Epithelial cell of prostate (primary cell): ENCODE measurements at places on chromosomes 5 and 9.

- DNase-seq: peak; percentile 34
Measured at GRCh38 chr5:78496373-78496772, 136.0 kb downstream of the SCAMP1 start.

- no peak for DNase-seq
Measured at GRCh38 chr5:125508225-125508624, 761.8 kb upstream of the ZNF608 start.

DNA sequence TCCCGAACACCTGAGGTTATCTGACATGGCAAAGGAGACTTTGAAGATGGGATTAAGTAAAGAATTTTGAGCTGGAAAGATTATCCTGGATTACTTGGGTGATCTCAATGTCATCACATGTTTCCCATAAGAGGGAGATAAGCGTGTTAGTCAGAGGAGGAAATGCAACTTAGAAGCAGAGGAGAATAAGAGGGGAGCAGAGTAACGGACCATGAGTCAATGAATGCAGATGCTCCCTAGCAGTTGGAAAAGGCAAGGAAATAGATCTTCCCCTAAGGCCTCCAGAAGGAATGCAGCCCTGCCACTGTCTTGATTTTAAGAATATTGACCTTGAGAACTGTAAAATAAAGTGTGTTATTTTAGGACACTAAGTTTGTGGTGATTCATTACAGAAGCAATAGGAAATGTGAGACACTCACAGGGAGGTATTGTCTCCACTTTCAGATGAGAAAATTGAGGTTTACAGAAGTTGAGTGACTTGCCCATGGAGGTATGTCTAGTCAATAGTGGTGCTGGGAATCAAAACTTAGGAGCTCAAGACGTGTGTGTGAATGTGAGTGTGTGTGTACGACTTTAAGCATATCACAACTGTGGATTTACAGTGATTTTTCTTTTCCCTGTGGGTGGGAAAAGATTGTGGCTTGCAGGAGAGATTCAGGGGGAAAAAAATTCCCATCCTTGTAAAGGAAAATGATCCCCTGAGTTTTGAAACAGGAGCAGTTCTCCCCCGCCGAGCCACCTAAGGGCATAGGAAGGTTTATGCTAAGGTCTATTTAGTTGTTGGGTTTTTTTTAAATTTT lies 125.3 kb downstream of the TRIM32 start:
- DNase-seq: no peak

- no peak for DNase-seq
Measured at GRCh38 chr5:56900858-56901578, 8.4 kb upstream of the SETD9 start.

GRCh38 chr9:27471366-27471765 lies 52.7 kb upstream of the IFNK start:
- DNase-seq: no peak

DNA sequence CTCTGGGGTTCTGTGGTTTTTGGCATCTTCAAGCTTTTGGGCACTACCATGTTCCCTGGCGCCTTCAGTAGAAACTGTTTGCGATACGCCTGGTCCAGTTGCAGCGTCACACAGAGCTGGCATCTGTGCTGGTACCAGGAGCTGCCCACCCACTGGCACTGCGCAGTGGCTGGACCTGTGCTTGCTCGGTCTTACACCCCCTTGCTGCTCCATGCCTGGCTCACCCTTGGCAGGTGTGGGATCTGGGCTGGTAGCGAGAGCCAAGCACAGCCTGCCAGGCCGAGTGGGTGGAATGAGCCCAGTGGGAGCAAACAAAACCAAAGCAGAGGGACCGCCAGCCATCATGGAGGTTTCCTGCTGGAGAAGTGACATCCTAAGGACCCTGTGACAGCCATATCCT lies 170.2 kb upstream of the IRX2 start:
- DNase-seq: no peak

GRCh38 chr5:109654455-109654854 lies 35.3 kb upstream of the MAN2A1 start:
- DNase-seq: no peak

GRCh38 chr5:52502460-52502999 lies 285.2 kb upstream of the ITGA1 start:
- DNase-seq: no peak

GRCh38 chr9:88746029-88746742 lies 211.2 kb downstream of the NXNL2 start:
- peak; percentile 18 for DNase-seq

GRCh38 chr5:17309462-17309861 lies 92.0 kb downstream of the BASP1 start:
- DNase-seq: no peak

DNA sequence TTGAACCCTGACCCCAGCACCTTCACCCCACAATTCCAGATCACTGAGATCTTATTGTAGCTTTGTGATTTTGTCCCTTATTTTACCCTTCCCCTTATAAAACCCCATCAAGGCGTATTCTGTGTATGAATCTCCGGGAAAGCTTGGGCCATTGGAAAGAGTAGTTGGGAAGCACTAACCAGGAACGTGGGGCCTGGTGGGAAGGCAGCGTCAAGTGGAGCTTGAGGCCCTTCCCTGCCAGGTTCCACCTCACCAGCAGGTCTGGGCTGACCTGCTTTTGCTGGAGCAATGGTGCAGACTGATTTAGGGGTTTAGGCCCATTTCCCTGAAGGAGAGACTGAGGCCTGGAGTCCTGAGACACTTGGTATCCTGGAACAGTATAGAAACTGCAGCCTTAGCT lies 9.3 kb downstream of the PHF2 start:
- DNase-seq: no peak

DNA sequence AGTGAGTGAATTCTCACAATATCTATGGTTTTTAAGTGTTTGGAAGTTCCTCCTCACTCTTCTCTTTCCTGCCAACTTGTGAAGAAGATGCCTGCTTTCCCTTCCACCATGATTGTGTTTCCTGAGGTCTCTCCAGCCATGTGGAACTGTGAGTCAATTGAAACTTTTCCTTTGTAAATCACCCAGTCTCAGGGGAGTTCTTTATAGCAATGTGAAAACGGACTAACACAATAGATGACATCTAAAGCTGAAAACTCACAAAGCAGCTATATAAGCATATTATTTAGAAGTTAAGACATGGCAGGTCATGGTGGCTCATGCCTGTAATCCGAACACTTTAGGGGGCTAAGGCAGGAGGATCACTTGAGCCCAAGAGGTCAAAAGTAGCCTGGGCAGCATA lies 130.2 kb downstream of the ARRDC3 start:
- no peak for DNase-seq

GRCh38 chr9:2758162-2758897 lies 41.0 kb downstream of the KCNV2 start:
- DNase-seq: no peak

DNA sequence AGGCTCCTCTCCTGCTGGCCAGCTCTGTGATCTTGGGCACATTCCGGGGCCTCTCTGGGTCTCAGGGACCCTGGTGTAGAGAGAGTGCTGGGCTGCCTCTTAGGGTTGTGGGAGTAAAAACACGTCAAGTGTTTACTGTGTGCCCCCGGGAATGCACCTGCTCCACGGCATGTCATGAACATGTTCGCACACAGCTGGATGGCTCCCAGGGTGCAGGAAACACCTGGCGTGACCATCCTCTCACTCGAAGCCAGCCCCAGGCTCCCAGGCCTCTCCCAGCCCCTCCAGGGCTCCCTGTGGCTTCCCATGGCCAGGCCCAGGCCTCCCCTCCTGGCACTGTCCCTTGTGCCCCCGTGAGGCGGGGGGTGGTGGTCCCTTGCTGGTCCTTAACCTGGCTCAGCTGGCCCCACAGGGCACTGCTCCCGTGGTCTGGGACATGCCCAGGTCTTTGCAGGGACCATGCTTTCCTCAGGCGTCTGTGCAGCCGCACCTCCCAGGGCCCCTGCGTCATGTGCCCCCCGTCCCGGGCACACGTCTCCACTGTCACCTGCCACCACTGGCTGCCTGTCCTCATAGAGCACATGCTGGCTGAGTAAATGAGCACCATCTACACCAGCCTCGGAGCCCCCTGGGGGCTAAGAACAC lies 44.9 kb downstream of the SLC6A3 start:
- DNase-seq: no peak

DNA sequence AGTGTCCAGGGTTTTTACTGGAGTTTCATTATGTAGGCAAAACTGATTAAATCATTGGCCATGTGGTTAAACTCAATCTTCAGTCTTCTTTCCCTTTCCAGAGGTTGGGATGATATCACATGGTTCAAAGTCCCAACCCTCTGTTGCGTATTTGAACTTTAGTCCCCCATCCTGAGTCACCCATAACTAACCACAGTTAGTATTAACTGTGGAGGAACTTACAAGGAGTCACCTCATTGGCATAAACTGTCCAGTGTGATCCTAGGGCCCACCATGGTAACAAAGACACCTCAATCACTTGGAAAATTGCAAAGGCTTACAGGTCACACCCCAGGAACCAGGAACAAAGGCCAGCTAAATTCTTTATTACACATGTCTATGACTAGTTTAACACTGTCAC lies 188.5 kb downstream of the COX7C start:
- no peak for DNase-seq

DNA sequence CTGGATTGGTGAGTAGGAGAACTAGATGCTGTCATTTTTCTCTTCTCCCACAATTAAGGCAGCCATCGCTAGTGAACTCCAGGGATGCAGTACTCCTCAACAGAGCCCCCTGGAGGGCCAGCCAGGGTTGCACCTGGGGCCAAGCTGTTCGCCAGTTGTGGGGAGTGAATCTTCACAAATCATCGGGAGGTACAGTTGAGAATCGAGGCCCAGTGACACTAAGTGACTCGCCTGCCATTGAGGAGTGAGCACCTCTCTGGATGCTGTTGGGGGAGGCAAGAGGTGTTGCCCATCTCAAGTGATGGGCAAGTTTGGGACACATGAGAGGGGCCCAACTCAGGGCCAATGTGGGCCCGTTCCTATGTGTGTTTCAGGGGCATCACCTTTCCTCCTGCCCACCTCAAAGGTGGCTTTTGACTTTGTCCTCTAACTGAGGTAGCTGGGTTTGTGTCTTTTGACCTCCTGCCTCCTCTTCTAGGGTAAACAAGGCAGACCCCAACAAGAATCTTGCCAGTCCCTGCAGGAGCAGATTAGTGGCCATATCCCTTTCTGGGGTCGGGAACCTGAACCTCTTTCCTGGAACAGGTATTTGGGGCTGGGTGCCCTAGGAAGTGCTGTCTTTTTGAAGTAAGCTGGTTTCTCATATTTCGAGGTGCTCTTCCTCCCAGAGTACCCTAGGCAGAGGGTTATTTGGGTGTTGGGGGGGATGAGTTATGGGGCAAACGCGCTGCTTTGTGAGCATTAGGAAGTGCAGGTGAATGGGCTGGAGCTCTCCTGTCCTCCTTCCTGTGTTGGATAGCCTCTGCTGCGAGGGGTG lies 181.2 kb downstream of the MACROH2A1 start:
- no peak for DNase-seq

DNA sequence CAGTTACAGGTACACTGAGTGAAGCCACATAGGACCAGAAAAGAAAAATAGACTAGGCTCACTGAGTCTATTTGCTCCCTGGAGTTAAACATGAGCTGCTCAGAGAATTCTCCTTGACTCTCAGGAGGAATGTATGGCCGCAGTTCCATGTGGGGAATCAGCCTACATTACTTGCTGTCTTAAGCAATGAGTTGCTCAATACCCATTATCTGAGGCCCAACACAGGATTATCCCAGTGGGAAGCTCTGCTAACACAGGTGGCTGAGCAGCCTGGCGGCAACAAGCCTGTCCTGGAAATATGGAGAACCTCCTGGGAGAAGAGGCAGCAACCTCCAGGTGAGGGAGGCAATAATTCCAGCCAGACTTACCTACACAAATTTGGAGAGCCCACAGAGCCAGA lies 177.5 kb upstream of the NREP start:
- no peak for DNase-seq

GRCh38 chr5:57437976-57438805 lies 44.4 kb downstream of the ACTBL2 start:
- no peak for DNase-seq

DNA sequence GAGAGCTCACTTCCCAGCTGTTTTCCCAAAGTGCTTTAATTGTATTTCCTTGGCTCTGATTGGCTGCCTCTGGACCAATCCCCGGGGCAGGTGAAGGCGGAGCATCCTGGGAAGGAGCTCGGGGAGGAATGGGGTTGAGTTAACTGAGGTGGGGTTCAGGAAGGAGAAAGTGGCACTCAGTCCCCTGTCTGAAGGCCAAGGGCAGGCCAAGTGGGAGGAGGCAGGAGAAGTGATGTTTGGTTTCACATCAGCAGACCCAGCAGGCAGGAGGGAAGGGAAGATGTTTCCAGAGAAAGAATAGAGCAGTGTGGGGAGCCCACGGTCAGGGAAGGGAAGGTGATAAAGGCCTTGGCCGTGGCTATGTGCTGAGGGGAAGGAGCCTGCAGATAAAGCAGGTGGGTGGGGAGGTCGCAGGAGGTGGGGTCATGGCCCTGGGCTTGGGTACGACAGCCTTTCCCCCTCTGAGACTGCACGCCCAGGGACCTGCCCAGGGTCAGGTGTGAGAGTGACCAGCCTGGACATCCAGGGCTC lies 3.1 kb downstream of the TSPAN17 start:
- DNase-seq: no peak

- DNase-seq: no peak
Measured at GRCh38 chr9:94687451-94687850, 39.0 kb upstream of the AOPEP start.

GRCh38 chr9:90860826-90861225 lies 59.2 kb downstream of the SYK start:
- no peak for DNase-seq

GRCh38 chr5:142145106-142145900 lies 36.7 kb downstream of the NDFIP1 start:
- no peak for DNase-seq

DNA sequence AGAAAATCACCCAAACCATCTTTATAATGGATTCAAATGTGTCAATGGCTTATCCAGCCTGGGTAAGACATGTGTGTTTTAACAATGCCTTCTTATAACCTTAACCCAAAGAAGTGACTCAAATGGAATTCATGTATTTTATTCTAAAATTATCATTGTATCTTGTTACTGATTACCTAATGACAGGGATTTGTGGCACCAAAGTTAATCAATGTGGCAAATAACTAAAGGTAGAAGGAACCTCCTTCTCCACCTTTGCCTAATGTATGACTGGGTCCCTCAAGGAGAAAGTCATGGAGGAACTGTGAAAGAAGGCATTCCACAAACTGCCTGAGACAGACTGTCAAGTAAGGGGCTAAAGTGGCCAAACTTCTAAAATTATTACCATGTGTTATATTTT lies 84.4 kb upstream of the ITGA1 start:
- DNase-seq: no peak

GRCh38 chr9:120184266-120184665 lies 395.7 kb downstream of the CDK5RAP2 start:
- no peak for DNase-seq

GRCh38 chr5:127944125-127944524 lies 139.4 kb upstream of the SLC12A2 start:
- no peak for DNase-seq

- no peak for DNase-seq
Measured at GRCh38 chr9:38094165-38094564, 25.1 kb upstream of the SHB start.

DNA sequence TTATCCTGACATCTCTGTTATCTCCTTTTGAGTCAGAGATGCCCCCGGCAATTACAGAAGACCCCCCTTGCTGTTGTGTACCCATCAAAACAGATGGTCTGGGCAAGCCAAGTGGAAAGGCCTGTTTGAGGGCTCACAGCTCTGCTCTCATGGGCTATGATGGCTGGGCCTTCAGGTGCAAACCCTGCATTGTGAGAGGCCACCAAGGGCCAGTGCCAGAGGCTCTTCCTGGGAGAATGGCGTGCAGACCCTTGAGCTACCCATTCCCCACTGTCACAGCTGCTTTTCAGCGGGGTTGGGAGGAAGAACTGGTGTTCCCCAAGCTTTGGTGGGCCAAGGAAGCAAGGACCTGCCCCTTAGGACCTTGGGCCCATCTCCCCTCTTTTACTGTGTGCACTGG lies 174.7 kb upstream of the PPP1R26 start:
- DNase-seq: no peak
